ENCODE measurements at places on chromosomes 16 and 17. TPM values are rescaled to one million over a fixed set of nuclear protein-coding genes. Genes with fewer than 3 reads are reported as not detected.

- DNase-seq, result no peak
These were observed 26.9 kb downstream of the TK2 start for GRCh38 chr16:66522816-66523590.

DNA sequence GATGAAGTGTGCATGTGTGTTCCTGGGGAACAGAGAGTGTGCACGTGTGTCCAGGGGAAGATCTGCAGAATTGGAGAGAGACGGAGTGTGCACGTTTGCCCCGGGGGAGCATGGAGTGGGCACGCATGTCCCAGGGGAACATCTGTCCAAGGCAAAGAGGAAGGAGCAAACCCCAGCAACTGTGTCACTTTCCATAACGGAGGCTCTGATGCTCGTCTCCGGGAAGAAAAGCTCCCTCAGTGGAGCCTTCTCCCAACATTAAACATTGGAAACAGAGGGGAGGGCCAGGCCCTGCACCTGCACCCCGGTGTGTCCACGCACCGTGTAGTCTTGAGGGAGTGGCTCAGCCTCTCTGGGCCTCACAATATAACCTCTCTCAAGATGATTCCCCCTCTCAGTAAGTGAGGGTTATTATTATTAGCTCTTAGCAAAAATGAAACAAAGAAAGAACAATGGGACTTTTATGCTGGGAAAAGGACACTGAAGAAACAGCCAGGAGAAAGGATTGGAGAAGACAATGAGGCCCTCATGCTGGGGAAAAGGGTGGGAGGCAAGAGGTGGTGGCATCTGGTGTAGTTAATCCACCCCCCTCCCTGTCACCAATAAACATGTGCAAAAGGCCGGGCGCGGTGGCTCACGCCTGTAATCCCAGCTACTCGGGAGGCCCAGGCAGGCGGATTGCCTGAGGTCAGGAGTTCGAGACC is 7.6 kb downstream of the RAB40B start:
- DNase-seq, result peak; percentile 17

GRCh38 chr16:66171578-66171977 is 194.9 kb upstream of the CDH5 start:
- DNase-seq, result no peak

DNA sequence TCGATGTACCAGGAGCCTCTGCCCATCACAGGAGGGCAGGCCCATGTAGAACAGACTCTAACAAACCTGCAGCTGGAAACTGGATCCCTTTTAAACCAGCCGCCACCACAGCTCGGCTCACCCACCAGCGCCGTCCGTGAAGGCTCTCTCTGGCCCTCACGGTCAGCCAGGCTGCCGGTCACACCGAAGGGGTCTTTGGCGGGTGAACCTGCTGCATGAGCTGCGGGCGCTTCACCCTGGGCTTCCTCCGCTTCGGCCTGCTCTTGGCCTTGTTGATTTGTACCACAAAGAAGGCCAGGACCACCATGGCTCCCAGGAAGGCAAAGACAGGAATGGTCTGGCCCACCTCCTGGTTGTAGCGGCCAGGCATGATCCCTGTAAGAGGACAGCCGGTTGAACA is 11.7 kb upstream of the SLC38A8 start:
- DNase-seq, result no peak

DNA sequence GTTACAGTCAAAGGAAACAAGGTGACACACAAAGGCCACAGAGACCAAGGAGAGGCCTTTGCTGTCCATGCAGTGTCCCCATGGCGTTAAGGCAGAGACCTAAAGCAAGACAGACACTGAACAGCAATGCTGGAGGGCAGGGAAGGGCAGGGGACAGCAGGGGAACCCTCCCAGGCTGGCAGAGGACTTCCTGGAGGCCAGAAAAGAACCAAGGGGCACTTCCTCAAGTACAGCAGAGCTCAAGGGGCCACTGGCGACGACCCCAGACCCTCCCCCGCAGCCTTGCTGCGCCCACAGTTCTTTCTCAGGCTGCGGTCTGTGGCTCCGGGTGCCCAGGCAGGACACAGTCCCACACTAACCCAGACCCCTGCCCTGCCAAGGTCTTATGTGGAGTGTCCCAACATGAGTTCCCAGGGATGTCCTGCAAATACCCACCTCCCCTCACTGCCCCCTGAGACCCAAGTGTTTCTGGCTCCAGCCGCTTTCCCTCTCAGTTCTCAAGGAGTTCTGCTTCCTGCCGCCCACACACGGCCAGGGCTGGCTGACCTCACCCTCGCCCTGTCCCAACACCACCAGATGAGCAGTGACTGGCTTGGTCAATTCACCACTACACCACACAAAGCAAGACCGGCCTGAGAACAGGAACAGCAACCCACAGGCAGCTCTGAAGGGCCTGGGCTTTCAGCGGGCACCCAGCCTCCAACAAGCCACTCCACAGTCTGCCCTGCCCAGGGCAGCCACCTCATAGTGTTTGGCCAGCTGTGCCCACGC is 4.2 kb downstream of the CLCN7 start:
- peak; percentile 22 for DNase-seq

DNA sequence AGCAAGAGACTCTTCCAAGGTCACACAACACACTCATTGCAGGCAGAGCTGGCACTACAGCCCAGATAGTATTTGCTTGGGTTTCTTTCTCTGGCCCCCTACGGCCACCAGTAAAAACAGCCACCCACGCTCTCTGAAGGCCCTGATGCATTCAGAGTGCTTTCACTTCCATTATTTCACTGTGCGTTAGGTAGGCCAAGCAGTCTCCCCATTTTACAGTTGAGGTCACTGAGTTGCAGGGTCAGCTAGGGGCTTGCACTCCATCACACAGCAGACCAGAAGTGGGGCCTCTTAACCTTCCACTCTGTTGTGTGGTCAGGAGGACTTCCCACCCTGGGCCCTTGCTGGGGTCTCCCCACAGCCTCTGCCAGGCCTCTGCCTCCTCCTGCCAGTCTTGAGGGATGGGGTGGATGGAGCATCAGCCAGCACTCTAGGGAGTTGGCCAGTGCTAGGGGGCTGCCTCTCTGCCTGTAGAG is 2.5 kb downstream of the TBX21 start:
- DNase-seq, result no peak

- no peak for DNase-seq
These were observed 6.6 kb upstream of the PMP22 start for GRCh38 chr17:15271741-15272140.

- DNase-seq, result no peak
These were observed 154.8 kb upstream of the TNRC6C start for GRCh38 chr17:77803726-77804125.

- peak; percentile 85 for DNase-seq
These were observed 654 bp downstream of the LASP1 start for GRCh38 chr17:38870259-38871165.

DNA sequence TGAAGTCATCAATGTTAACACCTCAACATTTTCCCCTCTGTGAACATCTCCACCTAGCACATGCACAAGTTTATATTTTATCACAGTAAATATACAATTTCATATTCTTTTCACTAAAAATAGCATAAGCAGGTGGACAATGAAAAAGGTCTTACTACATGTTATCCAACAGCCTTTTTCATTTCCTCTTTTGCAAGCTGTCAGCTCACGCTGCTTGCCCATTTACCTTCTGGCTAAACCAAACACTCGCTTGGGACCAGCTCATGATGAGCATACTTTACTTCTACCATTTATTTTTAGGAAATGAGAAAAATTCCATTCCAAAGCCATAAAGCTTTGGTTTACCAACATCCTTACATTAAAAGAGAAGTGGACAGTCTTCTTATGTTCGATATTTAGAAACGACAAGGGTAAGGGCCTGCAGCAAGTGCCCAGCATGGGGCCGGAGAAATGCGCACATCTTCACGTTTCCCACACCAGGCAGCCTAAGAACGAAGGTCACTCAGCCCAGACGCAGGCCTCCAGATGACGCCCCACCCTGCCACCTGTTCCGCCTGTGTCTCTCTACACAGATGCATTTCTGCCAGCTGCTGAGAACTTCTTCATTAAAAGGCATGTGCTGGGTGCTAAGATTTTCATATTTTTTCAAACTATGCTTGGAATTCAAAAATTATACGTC is 13.9 kb downstream of the SNN start:
- peak; percentile 70 for DNase-seq

GRCh38 chr16:84495506-84495905 is 9.0 kb downstream of the MEAK7 start:
- DNase-seq, result no peak

DNA sequence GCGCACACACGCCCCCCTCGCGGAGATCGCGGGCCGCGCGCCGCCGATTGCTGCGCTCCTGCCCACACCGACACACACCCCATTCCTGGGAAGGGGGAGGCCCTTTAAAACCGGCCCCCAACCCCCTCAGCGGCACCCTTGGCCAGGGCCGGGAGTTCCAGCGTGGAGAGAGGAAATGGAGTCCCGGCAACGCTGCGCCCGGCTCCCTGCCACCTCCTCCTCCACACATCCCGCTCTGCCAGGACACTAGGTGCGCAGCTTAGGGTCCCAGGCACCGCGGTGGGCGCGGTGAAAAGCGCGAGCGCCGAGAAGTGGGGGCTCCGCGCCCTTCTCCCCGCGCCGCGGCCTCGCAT is 397 bp downstream of the CDC42EP4 start:
- no peak for DNase-seq

DNA sequence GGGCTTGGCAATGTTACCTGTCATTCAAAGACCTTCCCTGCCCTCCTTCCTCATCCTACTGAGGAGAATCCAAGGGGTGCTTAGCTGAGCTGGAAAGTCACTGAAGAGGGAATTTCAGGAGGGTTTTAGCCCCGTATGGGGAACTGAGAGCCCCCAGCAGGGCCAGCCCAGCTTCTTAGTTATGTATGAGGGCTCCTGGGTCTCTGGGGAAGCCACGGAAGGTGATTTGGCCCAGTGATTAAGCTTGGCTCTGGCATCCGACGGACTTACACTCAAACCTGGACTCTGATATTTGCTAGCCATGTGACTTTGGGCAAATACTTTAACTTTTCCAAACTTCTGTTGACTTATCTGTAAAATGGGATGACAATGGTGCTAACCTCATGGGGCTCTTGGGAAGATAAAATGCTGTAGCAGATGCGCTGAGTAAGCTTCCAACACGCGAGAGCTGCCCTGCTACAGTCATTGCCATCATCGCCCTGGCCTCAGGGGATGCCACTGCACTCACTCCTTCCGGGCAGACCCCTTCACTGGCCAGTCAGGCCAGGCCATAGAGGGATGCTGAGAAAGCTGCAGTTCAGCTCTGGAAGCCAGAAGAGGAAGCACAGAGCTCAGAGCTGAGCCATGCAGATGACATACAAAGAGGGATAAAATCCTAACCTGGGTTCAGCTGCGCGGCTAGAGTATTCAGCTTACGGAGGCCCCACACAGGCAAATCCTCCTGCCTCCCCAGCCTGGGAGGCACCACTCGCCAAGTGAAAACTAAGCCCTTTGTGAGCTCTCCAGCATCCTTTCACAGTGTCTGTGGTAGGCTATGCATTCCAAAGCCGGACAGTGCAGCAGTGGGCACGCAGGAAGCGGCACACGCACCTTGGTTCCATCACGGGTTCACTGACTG is 44.9 kb upstream of the PIK3R6 start:
- DNase-seq, result no peak

DNA sequence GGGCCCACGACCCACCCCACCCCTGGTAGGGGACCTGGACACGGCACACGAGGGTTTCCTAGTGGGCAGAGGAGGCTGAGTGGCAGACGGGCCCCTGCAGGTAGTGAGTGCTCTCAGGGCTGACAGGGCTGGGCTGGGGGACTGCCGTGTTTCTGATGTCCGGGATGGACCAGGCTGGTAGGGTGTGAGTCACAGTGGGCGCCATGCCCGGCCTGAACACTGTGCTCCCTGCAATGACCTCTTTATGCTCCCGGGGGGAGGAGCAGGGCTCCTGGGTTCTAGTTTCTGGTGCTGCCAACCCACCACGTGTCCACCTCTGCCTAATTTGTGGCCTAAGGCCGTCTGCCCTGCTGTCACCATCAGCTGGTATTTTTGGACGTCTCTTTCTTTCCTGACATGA is 26.3 kb downstream of the ARHGAP23 start:
- peak; percentile 28 for DNase-seq

The SRR gene
- total RNA-seq, result 9.8 TPM

The MT3 gene
- total RNA-seq, result 8.8 TPM

The NLRC3 gene
- 1.7 TPM for total RNA-seq

The CRYBA1 gene
- total RNA-seq, result not detected

The PHOSPHO1 gene
- total RNA-seq, result 0.25 TPM

The TMEM114 gene
- total RNA-seq, result not detected

All from mucosa of descending colon (tissue), 3 donors.